ENCODE measurements at places on chromosomes 1 and 21.

- no peak for DNase-seq
Observed at GRCh38 chr21:46120301-46121285, 22.7 kb downstream of the COL6A2 start.

DNA sequence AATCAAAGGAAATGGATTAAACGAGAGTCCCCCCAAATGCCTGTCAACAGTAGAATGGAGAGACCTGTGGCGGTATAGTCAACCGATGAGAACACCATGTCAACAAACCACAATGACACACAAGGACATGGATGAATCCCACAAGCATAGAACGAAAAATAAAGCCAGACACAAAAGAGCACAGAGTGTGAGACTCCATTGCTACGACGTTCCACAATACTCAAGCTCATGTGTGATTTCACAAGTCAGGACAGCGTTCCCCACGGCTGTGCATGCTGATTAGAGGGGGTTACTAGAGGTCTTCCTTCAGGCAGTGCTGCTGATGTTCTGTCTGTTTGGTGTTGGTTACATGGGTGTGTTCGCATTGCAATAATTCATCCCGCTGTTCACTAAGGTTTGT lies 5.8 kb upstream of the PLA2G2D start:
- DNase-seq, result no peak

GRCh38 chr1:18111605-18112297 lies 4.2 kb downstream of the IGSF21 start:
- no peak for DNase-seq

DNA sequence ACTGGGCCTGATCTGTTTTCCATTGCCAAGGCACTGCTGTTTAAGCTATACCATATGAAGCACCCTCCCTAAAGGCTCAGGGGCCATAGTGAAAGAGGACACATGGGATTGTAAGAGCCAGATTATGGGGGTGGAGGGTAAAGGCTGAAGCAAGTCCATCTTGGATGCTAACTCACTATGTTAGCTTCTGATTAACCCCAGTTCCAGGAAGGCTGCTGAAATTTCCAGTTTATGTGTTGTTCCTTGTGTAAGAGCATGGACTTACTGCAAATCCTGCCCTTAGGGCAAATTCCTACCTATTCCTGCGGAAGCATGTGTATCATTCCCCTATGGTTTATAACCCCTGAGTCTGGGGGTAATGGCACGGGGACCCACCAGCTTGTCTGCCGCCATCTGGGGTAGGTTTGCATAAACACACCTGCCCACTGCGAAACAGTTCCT lies 91.8 kb upstream of the SERBP1 start:
- DNase-seq, result no peak

GRCh38 chr1:86914998-86915736 lies 732 bp downstream of the HS2ST1 start:
- peak; percentile 69 for DNase-seq

DNA sequence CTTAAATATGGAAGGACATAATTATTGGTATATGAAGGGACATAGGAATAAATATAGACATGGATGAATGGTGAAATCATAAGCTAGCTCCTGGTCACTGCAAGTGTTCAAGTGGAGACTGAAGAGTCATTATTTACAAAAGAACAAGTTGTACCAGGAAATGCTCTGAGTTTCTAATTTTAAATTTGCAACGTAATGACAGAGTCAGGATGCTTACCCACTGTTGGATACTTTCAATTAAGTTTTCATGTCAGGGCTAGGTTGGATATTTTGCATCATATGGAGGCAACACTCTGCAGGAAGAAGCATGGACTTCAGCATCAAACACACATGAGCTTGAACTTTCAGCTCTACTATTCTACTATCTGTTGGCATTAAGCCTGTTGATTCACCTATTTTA lies 499.6 kb upstream of the C1orf87 start:
- DNase-seq, result no peak

All from lung (tissue), 17 donors.